Activated CD4-positive, CD25-positive, alpha-beta regulatory T cell treated with anti-CD3 and anti-CD28 coated beads, Interleukin-2, amount 50 U/mL, for 24 hours (primary cell): ENCODE measurements at places on chromosomes 5 and 9.

DNA sequence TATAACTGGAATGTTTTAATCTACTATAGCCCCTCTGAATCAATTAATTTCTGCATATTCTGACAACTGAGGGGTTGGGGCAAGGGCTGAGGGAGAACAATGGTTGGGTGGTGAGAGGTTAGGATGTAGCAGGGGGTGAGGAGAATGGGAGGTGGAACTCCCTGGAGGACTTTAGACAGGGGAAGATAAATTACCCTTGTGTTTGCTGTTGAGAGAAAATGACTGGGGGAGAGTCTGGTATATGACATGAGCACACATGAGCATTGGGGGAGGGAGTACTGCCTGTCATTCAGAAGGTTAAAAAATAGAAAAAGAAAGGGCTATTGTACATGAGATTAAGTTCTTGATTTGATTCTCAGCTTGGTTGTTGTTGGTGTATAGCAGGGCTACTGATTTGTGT, 37.2 kb upstream of the PAPPA start:
- no peak for ATAC-seq

GRCh38 chr5:102853680-102854079, 98.6 kb downstream of the PAM start:
- no peak for ATAC-seq

- ATAC-seq = no peak
Observed at GRCh38 chr5:55450050-55450765, 84.6 kb downstream of the PLPP1 start.

- peak; percentile 90 for ATAC-seq
Observed at GRCh38 chr9:72467766-72468738, 53.4 kb upstream of the TMC1 start.

DNA sequence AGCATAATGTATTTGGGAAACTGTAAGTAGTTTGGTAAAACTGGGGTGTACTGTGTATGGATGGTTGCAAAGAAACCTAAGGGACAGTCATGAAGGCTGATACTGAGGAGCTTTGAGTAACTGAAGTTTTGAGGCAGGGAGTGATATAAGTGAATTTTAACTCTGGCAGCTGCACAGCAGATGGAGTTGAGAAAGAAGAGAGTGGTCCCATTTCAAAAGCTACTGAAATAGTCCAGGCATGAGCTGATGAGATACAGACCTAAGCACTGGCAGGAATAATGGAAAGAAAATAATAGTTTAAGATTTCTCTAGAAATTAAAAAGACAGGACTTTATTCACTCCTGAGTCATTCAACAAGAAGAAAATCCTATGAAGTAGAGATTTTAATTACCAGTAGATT, 232.0 kb downstream of the CHSY3 start:
- ATAC-seq = no peak

GRCh38 chr5:158414780-158415179, 555.8 kb upstream of the CLINT1 start:
- no peak for ATAC-seq

GRCh38 chr5:80246995-80247729, 8.7 kb downstream of the SERINC5 start:
- ATAC-seq = peak; percentile 82

- ATAC-seq = no peak
Observed at GRCh38 chr9:135507104-135508035, 6.9 kb downstream of the MRPS2 start.

DNA sequence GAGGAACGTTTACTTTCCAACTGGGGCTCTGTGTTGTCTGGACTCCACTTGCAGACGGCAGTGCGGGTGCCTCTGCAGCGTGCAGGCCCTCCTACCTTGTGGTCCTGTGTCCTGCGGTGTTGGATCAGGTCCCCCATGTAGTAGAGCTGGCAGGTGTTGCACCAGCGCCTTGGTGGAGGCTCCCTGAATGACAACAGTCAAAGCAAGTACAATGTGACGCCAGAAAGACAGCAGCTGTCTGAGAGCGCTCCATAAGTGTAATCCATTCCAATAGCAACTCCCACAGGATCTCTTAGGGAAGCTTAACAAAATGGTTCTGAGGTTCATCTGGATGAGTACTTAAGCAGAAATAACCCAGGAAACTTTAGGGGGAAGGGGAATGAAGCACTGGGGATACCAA, 9.9 kb downstream of the BBLN start:
- ATAC-seq = no peak

DNA sequence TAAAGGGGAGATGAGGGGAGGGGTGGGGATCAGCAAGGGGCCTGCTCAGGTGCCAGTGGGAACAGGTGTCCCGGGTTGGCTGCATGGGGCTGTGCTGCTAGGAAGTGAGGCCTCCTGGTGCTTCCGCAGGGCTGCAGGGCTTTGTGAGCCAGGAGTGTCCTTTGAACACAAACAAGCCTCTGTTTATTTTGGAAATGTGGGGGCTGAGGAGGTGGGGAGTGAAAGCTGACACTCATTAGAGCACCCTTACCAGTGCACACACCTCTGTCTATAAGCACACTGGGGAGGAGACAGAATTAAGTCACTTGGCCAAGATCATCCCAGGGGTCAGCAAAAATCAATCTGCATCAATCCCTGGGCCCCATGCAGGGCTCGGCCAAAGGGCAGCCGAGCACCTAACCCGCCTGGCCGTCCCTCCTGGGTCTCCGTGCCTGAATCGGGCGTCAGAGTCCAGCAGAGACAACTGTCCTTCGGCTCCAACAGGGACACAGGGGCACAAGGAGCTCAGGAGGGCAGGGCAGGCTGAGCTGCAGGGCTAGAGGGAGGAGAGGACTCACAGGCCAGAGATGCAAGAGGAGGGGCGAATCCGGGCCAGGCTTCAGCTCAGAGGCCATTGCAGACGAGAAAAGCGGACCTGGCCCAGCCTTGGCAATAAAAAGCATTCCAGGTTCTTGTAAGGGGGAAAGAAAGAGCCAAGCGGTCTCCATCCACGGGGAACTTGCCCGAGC, 99.8 kb downstream of the VAV2 start:
- no peak for ATAC-seq

GRCh38 chr9:78363221-78363620, 66.3 kb downstream of the PSAT1 start:
- no peak for ATAC-seq

- ATAC-seq = no peak
Observed at GRCh38 chr5:123091298-123092222, 2.5 kb downstream of the PRDM6 start.

- ATAC-seq = no peak
Observed at GRCh38 chr9:16869131-16869881, 1.2 kb downstream of the BNC2 start.
